ENCODE measurements at places on chromosomes 1 and 21. TPM values are rescaled to one million over a fixed set of nuclear protein-coding genes. Genes with fewer than 3 reads are reported as not detected.

The SLC22A15 gene
- 5.0 TPM for total RNA-seq

The CLCA2 gene
- 0.72 TPM for total RNA-seq

The KLF17 gene
- 0.13 TPM for total RNA-seq

The BSND gene
- total RNA-seq: not detected

The ANGPTL3 gene
- not detected for total RNA-seq

The NBPF10 gene
- 2.8 TPM for total RNA-seq

The SLAMF9 gene
- total RNA-seq: 0.59 TPM

The INSRR gene
- total RNA-seq: under 0.01 TPM

The AQP10 gene
- 0.13 TPM for total RNA-seq

The LAX1 gene
- total RNA-seq: 0.10 TPM

The MAP3K7CL gene
- total RNA-seq: 43.7 TPM

The C1orf185 gene
- not detected for total RNA-seq

The MECR gene
- total RNA-seq: 14.4 TPM

The DLGAP3 gene
- total RNA-seq: 0.07 TPM

The EXTL2 gene
- total RNA-seq: 36.0 TPM

The SLC6A17 gene
- total RNA-seq: 0.79 TPM

The SH2D2A gene
- 0.13 TPM for total RNA-seq

The SHISAL2A gene
- not detected for total RNA-seq

The MMEL1 gene
- not detected for total RNA-seq

The SMIM11 gene
- 13.5 TPM for total RNA-seq

The FAAH gene
- total RNA-seq: 0.72 TPM

The SPATA45 gene
- not detected for total RNA-seq

The ARID4B gene
- 33.5 TPM for total RNA-seq

The OR6Y1 gene
- not detected for total RNA-seq

The SYPL2 gene
- 0.91 TPM for total RNA-seq

The ECM1 gene
- total RNA-seq: 72.5 TPM

The LRRC8C gene
- 8.6 TPM for total RNA-seq

The PAX7 gene
- total RNA-seq: not detected

The ANXA9 gene
- not detected for total RNA-seq

The KCNH1 gene
- total RNA-seq: 8.9 TPM

The ZNF648 gene
- not detected for total RNA-seq

The LRRC8B gene
- total RNA-seq: 0.89 TPM
